Karpas-422 (cell line): ENCODE measurements at places on chromosomes 4 and X.

- no peak for DNase-seq
Measured at GRCh38 chr4:115923152-115923551, 809.7 kb upstream of the NDST4 start.

DNA sequence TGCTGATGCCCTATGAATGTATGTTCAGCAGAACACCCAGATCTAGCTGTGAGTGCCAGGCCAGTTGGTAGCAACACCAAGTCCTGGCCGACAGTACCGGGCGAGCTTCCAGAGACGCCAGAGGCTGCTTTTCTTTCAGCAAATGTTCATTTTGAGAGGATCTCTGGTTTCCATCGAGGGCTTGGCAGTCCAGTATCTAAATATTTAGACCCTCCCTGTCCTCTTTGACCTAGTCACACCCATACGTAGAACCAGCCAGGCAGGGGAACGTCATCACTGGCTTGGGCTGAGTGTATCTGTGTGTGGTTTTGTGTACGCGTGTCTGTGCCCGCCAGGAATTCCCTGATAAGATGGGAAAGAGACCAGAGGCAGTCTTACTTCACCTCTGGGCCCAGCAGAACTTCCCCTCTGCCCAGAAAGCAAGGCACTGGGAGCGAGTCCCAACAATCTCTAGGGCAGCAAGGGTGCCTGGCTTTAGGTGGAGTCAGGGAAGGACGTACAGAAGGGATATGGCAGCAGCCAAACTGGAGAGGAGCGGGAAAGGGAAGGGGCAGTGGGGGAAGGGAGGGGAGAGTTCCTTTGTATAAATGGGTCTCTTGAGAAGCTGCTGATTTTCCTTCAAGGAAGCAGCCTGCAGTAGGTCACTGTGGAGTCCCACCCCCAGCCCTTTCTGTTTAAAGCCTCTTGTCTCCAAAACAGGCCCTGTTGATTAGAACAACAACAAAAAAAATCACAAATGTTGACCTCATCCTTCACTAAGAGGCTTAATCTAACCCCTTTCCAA is 15.0 kb upstream of the ELF4 start:
- no peak for DNase-seq

DNA sequence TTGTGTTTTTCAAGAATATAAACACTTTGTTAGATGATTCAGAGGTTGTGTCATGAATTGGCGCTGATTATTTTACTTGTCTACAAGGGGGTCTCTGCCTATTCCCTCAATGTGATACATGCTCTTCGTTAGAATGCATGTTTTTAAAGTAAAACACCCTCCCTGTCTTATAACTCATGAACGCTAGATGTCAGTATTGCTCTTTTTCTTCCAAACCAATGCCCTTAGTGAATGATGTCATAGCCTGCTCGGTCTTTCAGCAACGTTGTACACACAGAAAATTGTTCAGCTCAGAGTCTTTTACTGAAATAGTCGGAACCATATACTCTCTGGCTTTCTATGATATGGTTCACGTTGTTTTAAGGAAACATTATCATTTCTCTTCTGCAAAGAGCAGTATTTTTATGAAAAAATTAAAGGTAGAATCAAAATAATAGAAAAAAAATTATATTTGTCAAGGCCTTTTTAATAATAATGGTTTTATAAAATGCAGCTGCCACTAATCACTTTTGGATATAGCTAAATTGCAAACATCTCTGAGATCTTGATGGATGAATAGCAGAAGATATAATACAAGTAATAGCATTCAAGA is 292.9 kb downstream of the TLL1 start:
- peak; percentile 94 for DNase-seq

- DNase-seq = no peak
Measured at GRCh38 chrX:95065151-95065550, 1391.1 kb downstream of the FAM133A start.

GRCh38 chr4:168794092-168794707 is 215.9 kb downstream of the CBR4 start:
- no peak for DNase-seq

DNA sequence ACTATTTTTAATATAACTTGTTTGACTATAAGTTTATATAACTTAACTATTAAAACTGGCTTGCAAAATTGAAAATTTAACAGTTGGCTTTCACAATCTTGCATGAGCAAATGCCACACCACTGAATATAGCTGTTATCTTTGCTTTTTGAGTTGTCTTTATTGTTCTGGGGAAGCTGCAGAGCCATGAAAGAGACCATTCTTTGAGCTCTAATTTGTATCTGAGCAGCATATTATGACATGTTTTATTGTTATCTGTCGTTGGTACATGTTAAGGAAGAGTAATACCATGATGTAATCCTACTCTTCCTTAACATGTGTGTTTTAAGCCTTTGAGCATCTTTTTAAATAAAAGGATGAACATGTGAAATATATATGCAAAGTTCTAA is 97.1 kb upstream of the ANK2 start:
- DNase-seq = no peak

GRCh38 chr4:11397146-11397545 is 31.5 kb downstream of the HS3ST1 start:
- no peak for DNase-seq
